GM12892 (cell line): ENCODE measurements at places on chromosomes 6 and 20.

GRCh38 chr6:41577356-41578216 is 31.4 kb downstream of the FOXP4 start:
- DNase-seq, result no peak

DNA sequence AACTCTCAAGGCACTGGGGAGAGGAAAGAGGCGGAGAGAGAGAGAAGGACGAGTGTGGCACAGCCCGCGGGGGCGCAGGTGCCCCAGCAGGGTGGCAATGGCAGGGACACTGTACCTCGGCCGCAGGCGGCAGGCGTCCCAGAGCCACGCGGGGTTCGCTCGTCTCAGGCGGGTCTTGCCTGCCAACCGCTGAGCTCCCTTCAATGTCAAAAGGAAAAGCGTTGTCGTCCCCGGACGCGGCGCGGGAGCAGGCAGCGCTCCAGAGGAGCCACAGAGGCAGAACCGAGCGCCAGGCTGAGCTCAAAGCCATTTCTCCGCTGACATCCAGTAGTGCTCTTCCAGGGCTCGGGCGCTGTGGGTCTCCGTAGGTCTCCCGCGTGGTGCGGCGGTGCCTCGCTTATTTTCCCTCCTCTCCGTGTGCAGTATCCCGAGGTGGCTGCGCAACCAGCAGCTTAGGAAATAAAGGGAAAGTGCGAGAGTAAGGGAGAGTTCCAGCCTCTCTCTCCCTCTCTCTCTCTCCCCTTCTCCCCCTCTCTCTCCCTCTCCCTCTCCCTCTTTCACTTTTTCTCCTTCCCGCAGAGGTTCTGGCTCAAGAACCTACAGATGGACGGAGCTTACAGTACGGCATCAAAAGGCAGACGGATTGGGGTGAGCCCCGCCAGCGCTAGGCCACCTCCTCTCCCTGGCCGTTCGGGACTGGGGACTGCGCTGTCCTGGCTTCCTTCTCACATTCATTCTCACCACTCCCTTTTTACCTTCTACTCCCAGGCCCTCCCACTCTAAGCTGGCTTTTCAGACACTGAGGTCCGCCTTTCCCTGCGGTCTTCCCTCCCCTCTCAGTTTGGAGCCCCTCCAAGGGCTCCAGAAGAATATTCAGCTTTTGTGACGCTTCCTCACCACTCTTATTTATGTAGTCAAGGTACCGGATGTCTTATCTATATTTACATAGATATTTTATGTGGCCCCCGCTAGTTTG is at the start of gene LAMA4:
Gene LAMA4, minus strand, starts transcription at position 727 of the 976 bp plus-strand sequence. Its CDS starts 417 bp downstream, at position 310.
- DNase-seq, result no peak

DNA sequence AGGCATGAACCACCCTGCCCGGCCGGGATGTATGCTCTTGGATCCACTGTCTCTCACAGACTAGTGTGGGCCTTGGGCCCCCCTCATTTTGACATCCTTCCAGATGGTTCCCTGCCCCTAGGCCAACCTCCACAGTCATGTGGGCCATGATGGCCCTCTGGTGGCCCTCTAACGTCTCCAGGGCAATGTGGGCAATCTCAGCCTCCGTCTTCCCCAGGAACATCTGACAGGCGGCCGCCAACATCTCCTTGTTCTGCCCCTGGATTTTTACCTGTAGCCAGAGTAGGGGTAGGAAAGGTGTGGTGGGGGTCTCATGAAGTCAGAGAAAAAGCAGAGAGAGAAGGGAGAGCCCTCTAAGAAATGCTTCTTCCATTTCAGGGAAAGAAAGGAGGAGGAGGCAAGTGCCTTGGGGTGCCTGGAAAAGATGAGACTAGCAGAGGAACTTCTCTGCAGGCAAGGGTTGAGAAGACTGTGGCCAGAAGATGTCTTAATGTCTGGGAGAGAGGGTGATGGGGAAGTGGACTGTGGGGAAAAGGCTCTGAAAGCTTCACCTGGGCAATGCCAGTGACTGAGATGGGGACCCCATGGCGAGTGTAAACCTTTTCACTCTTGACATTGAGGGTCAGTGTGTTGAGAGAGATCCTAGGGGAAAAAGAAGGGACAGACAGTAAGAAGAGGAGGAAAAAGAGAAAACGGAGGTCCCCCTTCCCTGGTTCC is 1.3 kb downstream of the FLOT1 start:
- no peak for DNase-seq

GRCh38 chr20:1509237-1509636 is 18.0 kb upstream of the SIRPB2 start:
- no peak for DNase-seq

GRCh38 chr20:13455713-13456112 is 183.0 kb downstream of the TASP1 start:
- DNase-seq, result no peak

- no peak for DNase-seq
These were observed 84.4 kb downstream of the SYNE1 start for GRCh38 chr6:152552616-152553209.

GRCh38 chr6:164087870-164088269 is 673.4 kb downstream of the QKI start:
- no peak for DNase-seq
